ENCODE measurements at places on chromosomes 11 and 22.

DNA sequence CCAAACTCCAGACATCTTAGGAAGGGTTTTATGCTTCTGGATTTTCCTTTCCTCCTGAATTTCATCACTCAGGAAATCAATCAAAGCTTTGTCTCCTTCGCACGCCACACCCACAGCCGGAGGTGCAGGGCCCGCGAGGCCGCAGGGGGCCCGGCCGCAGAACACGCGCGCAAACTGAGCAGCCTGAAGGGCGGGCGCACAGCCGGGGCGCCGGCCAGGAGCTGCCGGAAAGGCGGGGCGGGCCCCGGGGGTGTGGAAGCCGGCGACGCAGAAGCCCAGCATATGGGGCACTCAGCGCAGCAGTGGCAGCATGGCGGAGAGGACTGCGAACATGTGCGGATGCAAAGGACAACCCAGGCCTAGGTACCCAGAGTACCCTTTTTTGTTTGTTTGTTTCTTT lies 33.1 kb upstream of the SPTBN2 start:
- no peak for DNase-seq

DNA sequence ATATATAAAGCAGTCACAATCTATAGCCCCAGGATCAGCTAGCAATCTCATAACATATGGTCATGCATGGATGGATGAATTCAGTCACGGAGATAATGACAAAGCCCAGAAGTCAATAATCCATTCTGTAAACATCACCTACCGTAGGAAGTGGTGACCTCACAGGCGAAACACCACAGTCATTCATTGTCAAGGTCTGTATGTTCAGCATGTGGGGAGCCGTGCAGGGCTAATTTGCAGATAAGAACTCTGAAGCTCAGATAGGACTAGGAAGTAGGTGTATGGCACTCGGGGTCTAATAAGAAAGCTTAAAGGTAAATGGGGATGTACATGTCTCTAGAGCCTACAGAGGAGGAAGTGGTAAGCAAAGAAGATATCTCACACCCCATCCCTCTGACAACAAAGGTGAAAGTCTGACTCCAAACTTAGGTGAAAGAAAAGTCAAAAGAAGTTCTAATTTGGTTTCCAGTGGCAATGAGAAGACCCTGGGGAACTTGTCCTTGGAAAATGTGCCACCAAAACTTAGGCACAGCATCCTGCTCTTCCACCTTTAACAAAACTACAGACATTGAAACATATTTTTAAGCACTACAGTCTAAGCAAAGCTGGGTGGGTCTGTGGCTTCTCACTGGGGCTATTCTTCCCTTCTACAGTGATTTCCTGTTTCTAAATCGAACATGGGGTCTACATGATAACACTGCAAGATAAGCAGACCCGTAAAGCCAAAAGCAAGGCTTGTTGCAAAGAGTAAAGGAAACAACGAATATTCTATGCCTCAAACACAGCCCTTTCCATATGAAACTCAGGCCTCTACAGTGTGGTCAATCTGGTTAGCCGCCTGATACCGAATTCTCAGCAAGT lies 5.2 kb downstream of the CRTAM start:
- DNase-seq, result no peak

DNA sequence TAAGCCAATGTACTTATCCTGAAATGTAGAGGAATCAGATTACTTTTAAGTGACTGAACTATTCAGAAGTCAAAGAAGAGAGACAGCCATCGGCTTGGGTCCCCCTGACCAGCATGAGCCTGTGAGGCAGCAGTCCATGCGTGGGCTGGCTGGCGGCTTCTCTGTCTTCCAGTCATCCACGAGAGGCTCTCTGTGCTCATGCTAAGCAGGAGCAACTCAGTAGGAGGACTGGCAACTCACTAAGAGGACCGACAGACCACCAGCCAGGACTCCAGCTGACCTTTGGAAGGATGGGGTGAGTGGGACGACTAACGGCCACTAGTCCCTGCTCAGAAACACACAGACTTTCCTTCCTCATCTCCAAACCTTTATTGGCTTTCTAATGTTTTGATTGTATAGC lies 43.6 kb downstream of the ARFGAP3 start:
- no peak for DNase-seq

DNA sequence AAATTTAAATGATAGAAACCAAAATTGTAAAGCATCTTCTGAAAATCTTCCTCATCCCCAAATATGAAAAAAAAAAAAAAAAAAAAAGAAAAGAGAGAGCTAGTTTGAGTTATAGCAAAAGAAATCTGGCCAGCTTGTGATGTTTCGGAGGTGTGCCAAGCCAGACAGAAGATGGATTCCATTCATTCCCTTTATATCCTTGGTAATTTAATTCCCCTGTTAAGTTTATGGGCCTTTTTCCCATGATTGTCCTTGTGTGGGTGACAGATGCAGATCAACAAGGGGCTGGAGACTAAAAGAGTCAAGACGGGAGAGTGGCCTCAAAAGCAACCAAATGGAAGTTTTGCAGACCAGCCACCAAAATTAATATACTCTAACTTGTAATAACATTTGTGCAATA lies 47.6 kb upstream of the PARVA start:
- no peak for DNase-seq

DNA sequence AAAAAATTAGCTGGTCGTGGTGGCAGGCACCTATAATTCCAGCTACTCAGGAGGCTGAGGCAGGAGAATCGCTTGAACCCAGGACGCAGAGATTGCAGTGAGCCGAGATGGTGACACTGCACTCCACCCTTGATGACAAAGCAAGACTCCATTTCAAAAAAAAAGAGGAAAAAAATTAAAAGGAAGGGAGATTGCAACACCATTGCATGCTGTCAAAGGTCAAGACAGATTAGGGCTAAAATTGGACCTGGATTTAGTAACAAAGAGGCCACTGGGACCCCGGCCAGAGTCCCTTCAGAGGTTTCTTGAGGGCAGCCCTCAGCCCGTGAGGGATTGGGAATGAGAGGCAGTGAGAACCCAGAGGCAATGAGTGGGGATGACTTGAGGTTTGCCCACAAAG lies 8.2 kb upstream of the MAFF start:
- peak; percentile 73 for DNase-seq

DNA sequence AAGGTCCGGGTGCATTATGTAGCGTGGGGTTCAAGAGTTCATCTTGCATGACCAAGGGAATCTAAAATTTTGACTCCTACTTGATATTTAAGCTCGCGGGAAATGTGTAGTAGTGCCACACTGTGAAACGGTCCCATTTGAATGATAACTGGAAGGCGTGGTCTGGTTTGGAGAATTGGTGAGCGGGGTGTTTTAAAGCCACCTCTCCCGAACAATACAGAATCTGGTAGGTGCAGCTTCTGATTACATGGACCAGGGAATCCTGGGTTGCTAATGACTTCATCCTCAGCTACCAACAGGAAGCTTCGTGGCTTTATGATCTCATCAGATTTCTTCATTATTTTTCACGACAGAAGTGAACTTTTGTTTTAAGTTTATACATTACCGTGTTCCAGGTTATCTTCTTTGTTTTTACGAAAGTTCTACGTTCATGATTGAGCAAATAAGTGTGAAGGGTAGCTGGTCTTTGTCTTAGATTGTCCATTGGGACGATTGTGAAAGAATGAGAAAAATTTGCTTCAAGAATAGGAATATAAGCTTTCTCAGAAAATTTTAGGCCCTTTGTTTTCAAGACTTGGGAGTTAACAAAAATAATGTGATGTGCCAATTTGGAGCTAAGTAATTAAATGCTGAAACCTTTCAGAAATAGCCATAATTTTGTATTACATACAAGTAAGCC lies 1.7 kb downstream of the QSER1 start:
- peak; percentile 81 for DNase-seq

DNA sequence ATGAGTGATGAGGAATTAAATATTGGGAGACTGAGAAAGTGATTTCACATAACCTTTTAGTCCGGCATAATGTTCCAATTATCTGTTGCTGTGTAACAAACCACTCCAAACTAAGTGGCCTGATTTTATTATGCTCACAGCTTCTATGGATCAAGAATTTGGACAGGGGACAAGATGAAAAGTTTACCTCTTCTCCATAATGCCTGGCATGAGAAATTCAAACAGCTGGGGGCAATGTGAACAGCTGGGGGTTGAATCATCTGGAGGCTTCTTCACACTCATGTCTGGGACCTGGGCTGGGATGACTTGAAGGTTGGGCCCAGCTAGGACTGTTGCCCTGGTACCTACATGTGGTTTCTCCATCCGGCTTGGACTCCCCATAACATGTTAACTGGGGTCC lies 99.4 kb upstream of the DRD2 start:
- DNase-seq, result no peak

DNA sequence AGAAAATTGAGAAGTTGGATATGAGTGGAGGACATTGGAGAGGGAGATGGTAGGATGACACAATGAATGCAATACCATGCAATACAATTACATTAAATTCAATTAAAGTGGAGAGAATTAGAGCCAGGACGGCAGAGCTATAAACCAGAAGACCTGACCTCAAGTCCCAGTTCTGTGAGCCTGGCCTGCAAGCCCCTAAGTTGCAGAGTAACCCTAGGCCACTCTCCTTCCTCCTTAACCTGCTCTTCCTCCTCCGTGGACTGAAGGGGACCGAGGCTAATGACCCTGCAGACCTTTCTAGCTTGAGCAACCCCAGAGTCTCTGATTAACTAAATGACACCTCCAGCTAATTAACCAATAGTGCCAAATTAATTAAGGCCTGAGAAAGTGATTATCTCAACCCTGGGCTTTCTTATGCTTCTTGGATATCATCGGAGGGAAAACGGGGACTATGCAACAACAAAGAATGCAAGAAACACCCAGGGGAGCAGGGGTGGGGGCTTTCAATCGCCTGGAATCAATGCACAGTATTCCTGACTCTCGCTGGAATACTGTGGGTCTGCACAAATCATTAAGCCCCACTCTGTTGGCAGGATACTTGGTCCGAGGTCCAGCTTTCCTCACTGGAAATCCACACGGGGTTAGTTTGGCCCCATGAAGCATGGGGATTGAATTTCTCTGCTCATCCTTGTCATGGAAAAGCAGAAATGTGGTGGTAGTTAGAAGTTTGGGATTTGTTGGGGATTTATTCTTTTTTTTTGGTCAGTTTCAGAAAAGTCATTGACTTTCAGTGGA lies 548.3 kb downstream of the MN1 start:
- no peak for DNase-seq

DNA sequence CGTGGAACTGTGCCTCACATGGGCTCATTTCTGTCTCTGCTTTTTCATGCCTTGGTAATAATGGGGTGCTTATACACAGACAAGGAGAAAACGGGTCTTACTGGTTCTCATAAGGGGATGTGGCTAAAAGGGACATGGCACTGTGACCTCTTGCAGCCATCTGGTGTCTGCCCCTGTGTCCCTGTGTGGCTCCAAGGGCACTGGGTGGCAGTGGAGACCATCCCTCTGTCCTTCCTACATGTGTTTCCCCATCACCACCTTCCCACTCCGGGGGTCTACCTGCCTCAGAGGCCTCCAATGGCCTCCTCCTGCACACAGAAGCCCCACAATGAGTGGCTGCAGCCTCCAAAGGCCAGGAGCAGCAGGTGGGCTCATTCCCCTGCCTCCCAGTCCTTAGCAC lies 221.2 kb downstream of the CEP164 start:
- DNase-seq, result no peak

GRCh38 chr11:7595016-7595866 lies 78.1 kb downstream of the CYB5R2 start:
- DNase-seq, result no peak

- DNase-seq, result no peak
Measured at GRCh38 chr11:3167143-3168119, 2.3 kb upstream of the OSBPL5 start.

- DNase-seq, result no peak
Measured at GRCh38 chr11:209275-210121, 2.0 kb downstream of the RIC8A start.

DNA sequence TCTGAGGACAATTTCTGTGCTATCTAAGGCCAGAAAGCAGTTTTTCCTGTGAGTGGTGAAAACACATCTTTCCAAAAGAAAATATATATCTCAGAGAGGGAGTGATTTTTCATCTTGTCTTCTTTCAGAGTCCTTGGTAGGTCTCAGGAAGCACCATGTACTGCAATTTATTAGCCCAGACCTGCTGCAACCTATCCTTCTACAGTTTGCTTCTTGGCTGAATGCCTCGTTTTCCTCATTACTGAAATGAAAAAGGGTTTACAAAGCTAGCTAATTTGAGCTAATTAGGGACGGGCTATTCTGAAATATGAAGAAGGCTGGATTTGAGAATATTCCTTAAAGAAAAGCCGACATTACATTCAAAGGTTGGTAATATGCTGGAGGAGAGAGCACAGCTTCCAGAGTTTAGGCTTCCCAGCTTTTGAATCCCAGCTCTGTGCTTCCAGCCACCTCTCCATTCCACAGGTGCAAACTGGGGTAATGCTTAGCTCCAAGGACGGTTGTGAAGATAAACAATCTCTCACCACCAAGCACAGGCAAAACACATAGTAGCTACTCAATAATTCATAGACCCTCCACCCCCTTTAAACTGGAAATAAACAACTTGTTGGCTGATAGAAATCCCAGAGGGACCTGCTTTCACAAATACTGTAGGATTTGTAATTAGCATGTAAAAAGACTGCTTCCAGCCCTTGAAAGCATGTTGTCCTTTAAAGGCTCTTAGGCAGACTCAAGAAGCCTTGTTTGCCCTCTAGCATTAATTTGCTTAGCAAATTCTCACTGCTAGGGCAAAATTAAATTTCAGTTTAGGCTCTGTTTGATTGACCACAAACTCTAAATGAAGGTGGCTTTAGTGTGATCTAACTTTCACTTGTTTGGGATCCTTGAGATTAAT lies 24.5 kb upstream of the SESN3 start:
- no peak for DNase-seq

- peak; percentile 22 for DNase-seq
Measured at GRCh38 chr11:108734956-108735559, 70.2 kb downstream of the DDX10 start.

DNA sequence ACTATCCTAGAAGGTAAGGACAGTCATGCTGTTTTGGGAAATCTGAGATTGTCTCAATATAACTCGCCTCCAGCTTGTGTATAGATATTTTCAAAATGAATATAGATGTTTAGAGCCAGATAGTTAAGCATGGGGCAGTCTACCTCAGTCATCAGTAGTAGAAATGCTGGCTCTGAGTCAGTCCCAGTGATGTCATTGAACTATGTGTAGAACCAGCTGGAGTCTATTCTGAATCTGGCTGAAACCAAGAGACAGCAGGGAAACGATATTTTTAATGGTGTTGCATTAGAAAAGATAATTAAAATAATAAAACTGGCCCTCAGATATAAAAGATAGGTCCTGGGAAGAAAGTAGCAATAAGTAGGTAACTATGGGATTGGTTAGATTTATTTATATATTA lies 25.9 kb downstream of the PIWIL4 start:
- no peak for DNase-seq

- no peak for DNase-seq
Measured at GRCh38 chr11:19984048-19984742, 176.1 kb downstream of the DBX1 start.

Measured in inflammatory macrophage (primary cell).